EH (cell line): ENCODE measurements at places on chromosomes 7 and 10.

DNA sequence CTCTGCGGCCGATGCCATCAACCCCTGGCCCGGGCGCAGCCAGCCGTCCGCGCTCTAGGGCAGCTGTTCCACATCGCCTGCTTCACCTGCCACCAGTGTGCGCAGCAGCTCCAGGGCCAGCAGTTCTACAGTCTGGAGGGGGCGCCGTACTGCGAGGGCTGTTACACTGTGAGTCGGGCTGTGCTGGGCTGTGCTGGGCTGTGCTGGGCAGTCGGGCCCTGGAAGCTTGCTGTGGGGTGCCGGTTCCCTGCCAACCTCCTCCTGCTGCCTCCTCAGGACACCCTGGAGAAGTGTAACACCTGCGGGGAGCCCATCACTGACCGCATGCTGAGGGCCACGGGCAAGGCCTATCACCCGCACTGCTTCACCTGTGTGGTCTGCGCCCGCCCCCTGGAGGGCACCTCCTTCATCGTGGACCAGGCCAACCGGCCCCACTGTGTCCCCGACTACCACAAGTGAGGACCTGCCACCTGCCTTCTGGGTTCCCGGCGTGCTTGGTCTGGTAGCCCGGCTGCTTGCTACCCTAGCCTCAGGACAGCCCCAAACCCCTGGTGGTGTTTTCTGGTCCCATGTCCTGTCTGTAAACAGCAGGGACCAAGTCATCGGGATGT, 7.5 kb downstream of the ZYX start:
- no peak for DNase-seq

DNA sequence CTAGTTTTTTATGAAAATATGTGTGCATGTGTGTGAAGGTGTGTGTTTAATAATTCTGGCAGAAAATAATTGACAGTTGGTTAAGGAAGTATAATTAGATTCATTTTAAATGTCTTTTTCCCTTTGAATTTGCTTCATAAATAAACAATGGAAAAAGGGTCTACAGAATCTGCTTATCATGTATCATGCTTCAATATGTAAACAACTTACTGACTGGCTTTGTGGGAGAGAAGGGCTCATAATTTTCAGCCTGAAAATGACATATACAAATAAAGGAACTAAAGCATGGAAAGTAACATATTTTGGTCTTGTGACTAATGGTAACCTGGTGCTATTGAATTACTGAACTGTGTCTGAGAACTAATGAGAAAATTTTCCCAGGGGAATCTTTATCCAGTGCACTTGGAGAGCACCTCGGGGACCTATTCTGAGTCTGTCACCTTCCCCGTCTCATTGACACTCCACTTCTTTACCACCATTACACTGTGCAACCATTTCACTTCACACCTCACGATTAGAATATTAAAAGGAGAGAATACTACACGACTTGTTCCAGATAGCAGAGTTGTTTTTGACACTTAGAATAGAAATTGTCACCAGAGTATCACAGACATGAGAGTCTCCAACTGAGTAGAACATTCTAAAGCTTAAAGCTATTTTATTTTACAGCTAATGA, 298.6 kb downstream of the TFEC start:
- DNase-seq: no peak

- DNase-seq: peak; percentile 72
Measured at GRCh38 chr7:148697256-148698006, 1.3 kb upstream of the CUL1 start.

DNA sequence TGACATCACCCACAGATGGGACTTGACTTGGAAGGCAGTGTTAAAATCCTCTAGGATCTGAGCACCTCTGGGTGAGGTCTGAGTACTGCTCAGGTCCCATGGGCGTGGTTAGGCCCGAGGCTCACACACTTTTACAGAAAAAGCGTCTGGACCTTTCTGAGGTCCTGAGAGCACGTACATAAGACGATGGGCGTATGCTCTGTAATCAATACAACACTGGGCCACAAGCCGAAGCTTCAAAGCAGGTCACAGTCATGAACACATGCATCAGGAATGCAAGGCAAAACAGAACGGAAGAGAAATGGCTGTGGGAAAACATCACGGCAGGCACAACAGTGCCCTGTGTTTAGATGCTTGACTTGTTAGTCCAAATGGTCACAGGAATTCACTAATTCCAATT, 112.2 kb downstream of the LARP4B start:
- DNase-seq: peak; percentile 83

DNA sequence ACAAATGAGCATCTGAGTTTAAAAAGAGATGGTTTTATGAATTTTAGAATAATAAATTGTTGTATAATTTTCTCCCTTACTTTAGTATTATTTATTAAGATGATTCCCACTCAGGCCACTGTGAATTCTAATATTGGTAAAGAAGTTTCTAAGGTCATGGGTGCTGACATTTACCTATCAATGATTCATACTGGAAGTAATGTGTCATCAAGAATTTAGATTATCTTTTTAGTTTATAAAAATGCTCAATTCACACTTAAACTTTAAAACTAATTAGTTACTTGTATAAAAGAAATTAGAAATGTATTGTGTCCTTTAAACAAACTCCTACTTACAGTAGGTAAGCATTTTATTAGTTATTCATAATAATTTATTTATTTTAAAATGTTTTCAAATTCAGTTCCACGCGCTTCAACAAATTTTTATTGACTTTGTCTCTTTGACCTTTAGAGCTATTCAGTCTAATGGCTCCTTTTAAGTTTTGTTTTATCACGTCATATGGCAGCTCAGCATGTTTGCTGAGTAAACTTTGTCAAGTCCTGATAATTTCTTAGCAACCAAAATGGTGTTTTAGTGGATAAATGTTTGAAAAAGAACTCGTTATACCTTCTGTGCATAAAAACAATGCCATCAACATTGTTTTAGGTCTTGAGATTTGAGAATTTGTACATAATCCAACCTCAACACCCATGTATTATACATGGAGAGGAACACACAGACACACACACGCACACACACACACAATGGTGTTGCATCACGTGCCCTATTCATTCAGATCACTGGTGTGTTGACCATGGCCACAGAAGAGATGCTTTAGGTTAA, 15.1 kb upstream of the MRC1 start:
- DNase-seq: no peak

DNA sequence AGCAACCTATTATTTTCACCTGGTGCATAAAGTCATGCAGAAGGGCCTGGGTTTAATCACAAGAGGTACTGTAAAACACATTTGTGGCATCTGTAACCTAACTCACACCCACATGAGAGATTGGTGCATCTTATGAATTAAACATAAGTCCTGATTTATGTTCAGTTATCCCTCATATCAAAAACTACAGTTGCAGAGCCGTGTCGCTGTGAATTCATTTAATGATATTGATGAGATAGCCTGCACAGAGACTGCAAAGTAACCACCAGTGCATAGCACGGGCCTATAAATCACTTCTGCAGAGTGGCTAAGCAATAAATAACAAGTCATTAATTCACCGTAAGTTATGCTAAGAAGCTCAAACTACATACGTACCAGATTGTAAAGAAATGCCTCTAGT, 178.2 kb downstream of the RELN start:
- no peak for DNase-seq

- DNase-seq: no peak
Measured at GRCh38 chr10:127614484-127615017, 65.4 kb downstream of the NPS start.
